ENCODE measurements at places on chromosomes 4 and X.

GRCh38 chr4:176052744-176053143, 12.9 kb upstream of the WDR17 start:
- DNase-seq, result no peak

- DNase-seq, result no peak
Measured at GRCh38 chr4:39054497-39054896, 7.5 kb upstream of the KLHL5 start.

GRCh38 chrX:147403040-147403439, 508.7 kb upstream of the FMR1 start:
- DNase-seq, result no peak

DNA sequence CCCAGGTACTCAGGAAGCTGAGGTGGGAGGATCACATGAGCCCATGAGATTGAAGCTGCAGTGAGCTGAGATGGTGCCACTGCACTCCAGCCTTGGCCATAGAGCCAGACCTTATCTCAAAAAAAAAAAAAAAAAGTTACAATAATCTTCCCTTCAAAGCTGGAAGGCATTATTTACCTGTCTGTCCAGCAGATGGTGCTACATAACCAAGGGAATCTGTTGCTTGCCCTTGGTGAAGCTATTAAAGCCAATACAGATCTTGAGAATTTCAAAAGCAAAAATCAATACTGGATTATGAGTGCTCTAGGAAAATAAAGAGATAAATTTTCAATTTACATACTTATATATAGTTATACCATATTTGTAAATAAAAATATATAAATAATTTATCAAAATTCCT, 25.9 kb downstream of the PKD2 start:
- DNase-seq, result peak; percentile 62

DNA sequence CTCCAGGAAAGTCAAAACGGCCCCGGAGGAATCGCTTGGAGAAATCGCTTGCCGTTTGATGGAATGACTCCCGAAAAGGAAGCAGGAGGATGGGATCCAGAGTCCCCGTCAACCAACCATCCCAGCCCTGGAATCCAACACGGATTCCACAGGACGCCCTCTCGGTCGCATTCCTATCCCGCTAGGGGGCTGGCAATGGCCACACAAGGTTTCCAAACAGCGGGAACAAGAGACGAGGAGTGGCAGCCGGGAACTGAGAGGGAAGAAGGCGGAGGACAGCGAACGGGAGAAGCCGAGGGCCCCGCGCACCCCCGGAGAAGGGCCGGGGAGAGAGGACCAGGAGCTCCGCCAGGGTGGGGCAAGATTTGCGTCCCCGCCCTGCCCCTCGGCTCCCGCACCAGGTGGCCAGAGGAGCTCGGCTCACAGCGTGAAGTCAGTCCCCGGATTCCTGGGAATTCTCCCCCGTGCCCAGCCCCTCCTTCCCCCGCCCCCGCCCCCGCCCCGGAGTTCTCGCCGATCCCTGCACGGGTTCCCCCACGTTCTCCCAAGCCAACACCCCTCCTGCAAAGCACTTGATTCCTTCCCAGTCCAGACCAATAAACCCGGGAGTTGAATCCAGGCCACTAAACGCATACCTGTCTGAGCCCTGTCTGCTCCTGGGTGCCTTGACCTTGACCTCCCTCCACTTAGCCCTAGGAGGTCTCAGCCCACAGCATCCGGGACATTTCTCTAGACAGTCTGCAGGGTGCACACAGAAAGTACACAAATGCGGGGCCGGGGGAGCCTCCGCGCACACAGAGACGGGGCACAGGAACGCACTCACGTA, 1.4 kb downstream of the PDZD4 start:
- DNase-seq, result no peak

GRCh38 chr4:137124278-137124932, 407.9 kb downstream of the PCDH18 start:
- DNase-seq, result peak; percentile 57

- DNase-seq, result no peak
Measured at GRCh38 chr4:34196375-34196774, 2047.9 kb downstream of the ARAP2 start.

- DNase-seq, result peak; percentile 26
Measured at GRCh38 chr4:98557194-98557892, 101.1 kb downstream of the TSPAN5 start.

DNA sequence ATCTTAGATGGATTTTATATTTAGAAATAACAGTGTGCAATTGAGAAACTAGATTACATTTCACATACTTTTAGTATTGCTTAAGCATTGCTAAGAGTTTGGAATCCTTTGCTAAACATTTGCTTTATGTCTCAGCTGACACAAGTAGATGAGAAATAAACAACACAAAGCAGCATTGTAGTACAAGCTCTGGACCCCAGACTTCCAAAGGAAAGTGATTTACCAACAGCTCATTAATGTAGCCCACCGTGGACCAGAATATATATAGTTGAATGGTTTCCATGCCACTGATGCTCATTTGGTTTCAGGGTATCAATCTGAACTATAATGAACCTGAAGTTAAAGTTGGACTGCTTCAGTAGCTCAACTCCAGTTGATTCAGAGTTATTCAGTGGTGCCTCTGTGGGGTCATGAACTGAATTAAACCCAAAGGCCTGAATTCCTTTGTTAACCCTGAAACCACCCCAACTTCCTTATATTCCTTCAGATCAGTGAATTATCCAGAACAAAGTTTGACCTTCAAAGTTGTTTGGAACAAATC, 132.1 kb upstream of the NEIL3 start:
- no peak for DNase-seq

DNA sequence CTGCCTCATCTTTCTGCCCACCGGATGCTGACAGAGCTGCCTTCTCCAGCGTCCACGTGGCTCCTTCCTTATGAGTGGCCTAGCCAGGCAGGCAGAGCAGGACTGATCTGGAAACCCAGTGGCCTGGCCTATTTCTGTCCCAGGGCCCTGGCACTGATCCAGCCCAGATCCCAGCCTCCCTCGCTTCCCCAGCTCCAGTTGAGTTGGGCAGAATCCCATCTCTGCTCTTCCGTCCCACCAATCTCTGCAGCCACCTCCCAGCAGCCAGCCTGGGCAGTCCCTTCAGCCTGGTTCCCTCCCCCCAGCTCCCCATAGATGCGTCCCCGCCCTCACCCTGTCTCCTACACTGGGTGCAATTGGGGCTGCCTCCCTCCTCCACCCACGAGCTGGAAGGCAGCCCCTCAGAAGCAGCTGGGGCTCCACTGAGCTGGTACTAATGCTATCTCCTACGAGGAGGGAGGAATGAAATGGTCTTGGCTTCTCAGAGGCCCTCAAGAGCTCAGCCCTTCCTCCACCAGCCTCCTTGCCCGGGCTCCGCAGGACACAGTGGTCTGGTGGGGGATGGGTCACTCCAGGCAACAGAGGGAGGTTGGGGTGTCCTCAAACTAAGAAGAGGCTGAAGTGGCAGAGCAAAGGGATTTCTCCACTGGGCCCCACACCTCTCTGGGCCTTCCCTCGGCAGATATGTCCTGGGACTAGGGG, 94.2 kb downstream of the PJA1 start:
- DNase-seq, result no peak

DNA sequence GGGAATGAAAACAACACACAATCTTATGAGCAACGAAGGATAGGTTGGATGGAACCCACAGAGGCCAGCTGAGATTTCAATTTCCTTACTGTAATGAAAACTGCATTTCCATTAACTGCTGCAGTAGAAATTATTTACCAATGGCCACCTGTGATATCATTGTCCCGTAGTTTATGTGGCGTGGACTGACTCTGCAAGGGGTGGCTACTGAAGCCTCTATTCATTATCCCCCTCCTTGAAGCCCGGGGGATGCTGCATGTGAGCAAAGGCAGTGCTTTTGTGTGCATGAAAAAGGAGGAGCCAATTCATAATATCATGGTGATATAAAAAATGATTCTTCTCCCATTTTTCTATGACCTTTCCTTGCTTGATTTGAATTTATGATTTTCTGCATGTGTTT, 207.8 kb downstream of the PTTG2 start:
- DNase-seq, result no peak

GRCh38 chr4:81049907-81050306, 19.4 kb downstream of the BMP3 start:
- no peak for DNase-seq

DNA sequence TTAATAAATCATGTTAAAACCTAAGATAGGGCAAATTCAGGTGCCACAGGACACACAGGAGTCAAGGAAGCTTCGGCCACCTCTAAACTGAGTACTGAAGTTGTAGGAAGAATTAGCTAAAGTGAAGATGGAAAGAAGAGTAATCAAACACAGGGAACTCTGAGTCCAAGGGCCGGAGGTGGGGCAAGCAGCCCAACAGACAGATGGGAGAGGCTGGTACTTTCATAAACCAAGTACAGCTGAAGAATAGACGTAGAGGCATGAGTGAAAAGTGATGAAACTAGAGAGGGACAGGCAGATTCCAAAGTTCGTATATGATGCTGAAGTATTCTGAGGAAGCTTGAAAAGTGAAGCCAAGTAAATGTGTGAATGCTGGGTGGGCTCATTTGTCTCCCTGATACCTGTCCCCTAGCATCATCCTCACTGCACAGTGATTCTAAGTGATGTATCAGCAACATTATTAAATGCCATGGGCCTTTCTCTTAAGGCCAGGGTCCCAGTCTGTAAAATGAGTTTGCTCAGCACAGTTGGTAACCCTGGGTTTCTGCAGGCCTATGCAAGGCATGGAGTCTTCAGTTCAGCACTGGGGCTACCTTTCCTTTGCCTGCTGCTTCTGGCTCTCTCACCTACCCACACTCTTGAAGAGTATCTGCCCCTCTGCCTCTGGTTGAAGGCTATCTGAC, 203.3 kb downstream of the NR3C2 start:
- no peak for DNase-seq

DNA sequence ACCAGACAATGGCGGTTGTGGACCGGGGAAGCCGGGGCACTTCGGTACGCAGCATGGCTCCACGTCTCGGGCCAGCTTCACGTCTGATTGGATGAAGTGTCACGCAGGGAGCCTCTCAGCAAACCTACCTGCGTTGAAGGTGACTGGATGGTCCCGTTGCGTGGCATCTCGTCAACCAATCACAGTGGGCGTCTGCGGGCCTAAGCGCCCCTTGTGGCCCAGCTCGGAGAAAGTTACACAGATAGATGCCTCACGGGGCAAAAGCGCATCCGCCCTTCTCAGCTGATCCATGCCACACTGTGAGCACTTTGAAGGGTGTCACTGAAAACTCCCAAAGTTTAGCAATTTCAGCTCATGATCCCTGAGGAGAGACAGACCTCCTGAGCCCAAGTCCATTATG, at the start of gene H2BW1:
TSS of gene H2BW1 (minus strand) at position 103 of the 400 bp plus-strand sequence. CDS start 132 bp downstream, outside the sequence.
- no peak for DNase-seq

- peak; percentile 81 for DNase-seq
Measured at GRCh38 chr4:25312496-25313200, at the start of gene ZCCHC4. TSS of gene ZCCHC4 (plus strand) at chr4:25312774. CDS start at chr4:25312810, 36 bp downstream.

All from astrocyte of the cerebellum (primary cell).